ENCODE measurements at places on chromosomes 7 and 10. TPM values are rescaled to one million over a fixed set of nuclear protein-coding genes. Genes with fewer than 3 reads are reported as not detected.

CYP2W1 gene
- not detected for polyA plus RNA-seq

MALRD1 gene
- 0.87 TPM for polyA plus RNA-seq

DNAJC2 gene
- 70.7 TPM for polyA plus RNA-seq

HSPA14 gene
- 53.1 TPM for polyA plus RNA-seq

ABCC2 gene
- polyA plus RNA-seq: 0.27 TPM

All from GM12878 (cell line).